ENCODE measurements at places on chromosomes 2 and 18.
A peak's percentile ranks its signal among the peaks of the same experiment; 100 is the strongest.

DNA sequence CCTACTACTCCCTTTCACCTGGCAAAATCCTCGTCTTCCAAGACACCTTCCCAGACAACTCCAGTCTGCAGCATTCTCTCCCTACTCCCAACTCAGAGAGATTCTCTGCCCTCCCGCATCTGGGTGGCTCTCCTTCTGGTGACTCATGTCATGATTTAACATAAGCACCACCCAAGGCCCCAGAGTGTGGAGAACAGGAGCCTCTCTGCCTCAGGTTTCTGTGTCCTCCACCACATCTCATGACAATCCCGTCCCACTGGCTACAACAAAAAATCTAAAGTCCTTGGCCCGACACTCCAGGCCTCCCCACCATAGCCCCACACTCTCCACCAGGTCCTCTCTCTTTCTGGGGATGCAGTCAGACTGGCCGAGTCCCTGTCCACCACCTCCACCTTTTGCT, 197.1 kb downstream of the BCL11A start:
- H3K4me3 ChIP-seq: no peak overlapping the region
- H3K36me3 ChIP-seq: no peaks in the 10 kb centered on the region
- H3K4me1 ChIP-seq: no peaks in the 10 kb centered on the region
- no peaks in the 10 kb centered on the region for H3K27me3 ChIP-seq
- DNase-seq: no peak

GRCh38 chr2:212929116-212929515, 222.3 kb downstream of the IKZF2 start:
- H3K36me3 ChIP-seq: no peaks in the 10 kb centered on the region
- H3K27ac ChIP-seq: no peak overlapping the region
- DNase-seq: no peak
- H3K4me1 ChIP-seq: no peaks in the 10 kb centered on the region

DNA sequence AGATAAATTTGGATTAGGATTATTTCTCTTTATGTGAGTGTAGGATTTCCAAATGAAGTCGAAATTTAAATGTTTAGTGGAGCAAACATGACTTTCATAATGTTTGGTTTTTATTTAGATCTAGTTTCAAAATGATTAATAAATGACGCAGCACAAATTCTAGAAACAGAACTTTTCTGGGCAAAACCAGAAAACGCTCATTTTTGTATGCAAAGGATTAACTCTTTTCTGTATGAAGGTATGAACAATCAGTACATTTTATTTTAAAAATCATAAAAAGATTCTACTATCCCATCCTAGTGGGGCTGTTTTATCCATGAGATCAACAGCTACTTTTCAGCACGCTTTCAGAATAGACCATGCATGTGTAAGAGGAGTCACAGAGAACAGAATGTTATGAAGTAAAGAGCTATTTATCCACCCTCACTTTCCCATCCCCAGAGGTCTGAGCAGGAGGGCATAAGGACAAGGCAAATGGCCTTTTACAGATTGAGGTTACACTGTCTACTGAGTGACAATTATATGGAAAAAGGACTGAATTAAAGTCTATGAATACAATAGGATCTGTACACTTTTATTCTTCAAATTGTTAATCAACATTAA, 270.8 kb downstream of the ZEB2 start:
- no peaks in the 10 kb centered on the region for H3K36me3 ChIP-seq
- no peak overlapping the region for H3K4me3 ChIP-seq
- no peak for DNase-seq
- H3K27me3 ChIP-seq: no peaks in the 10 kb centered on the region
- H3K27ac ChIP-seq: peak overlapping the region; percentile 47

DNA sequence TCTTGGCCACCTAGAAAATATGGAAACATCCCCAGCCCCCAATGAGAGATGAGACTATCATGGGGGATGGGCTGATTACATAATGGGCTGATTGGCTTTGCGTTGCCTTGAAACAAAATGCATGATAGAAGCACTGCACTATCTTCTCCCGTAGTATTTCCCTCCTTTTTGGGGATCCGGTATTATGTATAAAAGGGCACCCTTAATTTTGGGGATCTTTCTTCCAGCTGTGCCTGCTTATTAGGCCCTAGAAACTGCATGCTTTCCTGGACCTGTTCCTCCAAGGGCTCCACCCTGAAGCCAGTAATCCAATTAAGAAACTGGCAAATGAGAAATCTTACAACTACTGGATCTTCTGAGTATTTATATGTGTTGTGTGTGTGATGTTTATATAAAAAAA, 34.9 kb upstream of the SH3RF3 start:
- H3K36me3 ChIP-seq: no peaks in the 10 kb centered on the region
- peaks cover 11% of the 10 kb centered on the region for H3K4me1 ChIP-seq
- H3K27me3 ChIP-seq: no peaks in the 10 kb centered on the region
- no peak overlapping the region for H3K4me3 ChIP-seq
- DNase-seq: no peak
- no peak overlapping the region for H3K27ac ChIP-seq

GRCh38 chr2:239678186-239678490, 277.3 kb upstream of the HDAC4 start:
- no peaks in the 10 kb centered on the region for H3K4me1 ChIP-seq
- H3K4me3 ChIP-seq: no peak overlapping the region
- H3K27me3 ChIP-seq: peaks cover 33% of the 10 kb centered on the region
- H3K27ac ChIP-seq: no peak overlapping the region
- no peak for DNase-seq

DNA sequence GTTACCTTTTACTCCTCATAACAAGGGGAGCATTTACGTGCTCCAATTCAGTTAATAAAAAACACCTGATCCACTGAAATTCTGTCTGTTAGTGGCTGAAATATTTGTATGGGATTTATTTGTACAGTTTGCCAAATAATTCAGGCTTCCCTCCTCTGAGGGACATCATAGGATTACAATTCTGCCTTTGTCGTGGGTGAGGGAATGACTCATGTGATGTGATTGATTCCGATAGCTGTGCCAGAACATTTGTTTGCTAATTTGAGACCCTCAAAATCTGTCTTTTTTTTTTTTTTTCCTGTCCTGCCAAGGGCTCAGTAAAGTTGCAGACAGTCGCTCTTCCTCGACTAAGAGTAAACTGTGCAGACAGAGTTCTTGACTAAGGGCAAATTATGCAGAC, 612.6 kb upstream of the CDH2 start:
- H3K36me3 ChIP-seq: no peaks in the 10 kb centered on the region
- no peak for DNase-seq
- H3K27me3 ChIP-seq: no peaks in the 10 kb centered on the region
- no peak overlapping the region for H3K4me3 ChIP-seq

GRCh38 chr2:234828382-234829073, 123.3 kb upstream of the SH3BP4 start:
- no peaks in the 10 kb centered on the region for H3K36me3 ChIP-seq
- no peaks in the 10 kb centered on the region for H3K27me3 ChIP-seq
- no peak for DNase-seq
- H3K27ac ChIP-seq: peak overlapping the region; percentile 15
- peaks cover 5% of the 10 kb centered on the region for H3K4me1 ChIP-seq
- no peak overlapping the region for H3K4me3 ChIP-seq

DNA sequence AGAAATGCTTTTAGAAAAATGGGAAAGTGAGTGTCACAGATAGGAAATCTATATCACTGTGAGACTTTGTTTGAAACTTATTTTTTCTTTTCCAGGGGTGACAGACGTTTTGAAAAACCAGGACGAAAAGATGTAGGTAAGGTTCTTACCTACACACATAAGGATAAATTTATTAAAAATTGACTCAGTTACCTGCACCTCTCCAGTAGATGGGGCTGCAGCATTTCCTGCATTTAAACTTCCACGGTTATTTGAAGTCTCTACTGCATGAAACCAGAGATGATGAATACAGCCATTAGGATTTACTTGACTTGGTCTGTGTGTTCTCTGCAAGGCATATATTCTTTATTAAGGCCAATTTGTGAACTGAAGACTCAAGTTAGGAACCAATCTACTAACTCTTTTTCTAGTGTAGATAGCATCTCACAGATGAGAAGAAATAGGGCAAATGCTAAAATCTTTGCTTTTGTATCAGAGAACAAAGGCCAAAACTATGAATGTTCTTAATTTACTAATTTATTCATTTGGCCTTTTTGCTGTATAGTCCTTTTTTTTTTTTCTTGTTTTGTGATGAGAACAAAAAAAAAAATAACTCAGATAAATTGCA, 15.0 kb downstream of the KCNJ13 start:
- H3K36me3 ChIP-seq: peaks cover 87% of the 10 kb centered on the region
- H3K4me3 ChIP-seq: no peak overlapping the region
- H3K27me3 ChIP-seq: no peaks in the 10 kb centered on the region

GRCh38 chr2:183505911-183506310, 381.7 kb downstream of the NUP35 start:
- H3K4me3 ChIP-seq: no peak overlapping the region
- H3K4me1 ChIP-seq: no peaks in the 10 kb centered on the region
- H3K36me3 ChIP-seq: no peaks in the 10 kb centered on the region
- no peak overlapping the region for H3K27ac ChIP-seq
- DNase-seq: no peak
- no peaks in the 10 kb centered on the region for H3K27me3 ChIP-seq

DNA sequence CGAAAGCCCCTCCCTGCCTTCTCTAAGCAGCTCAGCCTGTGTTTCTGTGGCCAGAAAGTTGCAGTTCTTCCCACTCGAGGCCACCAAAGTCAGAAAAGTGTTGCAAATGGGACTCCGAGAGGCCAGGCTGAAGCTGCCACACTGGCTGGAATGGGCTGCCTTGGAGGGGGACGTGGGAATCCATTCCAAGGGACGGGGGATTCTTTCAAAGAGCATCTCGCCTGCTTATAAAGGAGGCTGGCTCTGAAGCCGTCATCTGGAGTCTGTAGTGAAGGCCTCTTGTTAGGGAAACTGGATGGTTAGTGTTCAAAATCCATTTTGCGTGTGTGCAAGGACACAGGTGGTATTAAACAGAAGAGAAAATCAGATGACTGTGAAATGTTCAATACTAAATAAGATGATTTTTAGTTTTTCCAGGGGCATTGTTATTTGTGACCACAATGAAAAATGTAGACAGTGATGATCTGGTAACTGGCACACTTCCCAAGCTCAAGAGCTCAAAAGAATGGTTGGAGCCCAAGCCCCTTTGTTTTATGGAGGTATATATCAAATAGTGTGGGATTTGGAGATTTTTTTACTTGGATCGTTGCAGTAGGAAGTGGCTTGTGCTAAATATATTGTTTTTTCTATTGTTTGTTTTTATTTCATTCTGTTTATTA, 782 bp downstream of the FAM228B start:
- H3K27me3 ChIP-seq: no peaks in the 10 kb centered on the region
- H3K36me3 ChIP-seq: no peaks in the 10 kb centered on the region
- peaks cover 21% of the 10 kb centered on the region for H3K4me1 ChIP-seq
- DNase-seq: no peak
- peak overlapping the region; percentile 74 for H3K4me3 ChIP-seq

DNA sequence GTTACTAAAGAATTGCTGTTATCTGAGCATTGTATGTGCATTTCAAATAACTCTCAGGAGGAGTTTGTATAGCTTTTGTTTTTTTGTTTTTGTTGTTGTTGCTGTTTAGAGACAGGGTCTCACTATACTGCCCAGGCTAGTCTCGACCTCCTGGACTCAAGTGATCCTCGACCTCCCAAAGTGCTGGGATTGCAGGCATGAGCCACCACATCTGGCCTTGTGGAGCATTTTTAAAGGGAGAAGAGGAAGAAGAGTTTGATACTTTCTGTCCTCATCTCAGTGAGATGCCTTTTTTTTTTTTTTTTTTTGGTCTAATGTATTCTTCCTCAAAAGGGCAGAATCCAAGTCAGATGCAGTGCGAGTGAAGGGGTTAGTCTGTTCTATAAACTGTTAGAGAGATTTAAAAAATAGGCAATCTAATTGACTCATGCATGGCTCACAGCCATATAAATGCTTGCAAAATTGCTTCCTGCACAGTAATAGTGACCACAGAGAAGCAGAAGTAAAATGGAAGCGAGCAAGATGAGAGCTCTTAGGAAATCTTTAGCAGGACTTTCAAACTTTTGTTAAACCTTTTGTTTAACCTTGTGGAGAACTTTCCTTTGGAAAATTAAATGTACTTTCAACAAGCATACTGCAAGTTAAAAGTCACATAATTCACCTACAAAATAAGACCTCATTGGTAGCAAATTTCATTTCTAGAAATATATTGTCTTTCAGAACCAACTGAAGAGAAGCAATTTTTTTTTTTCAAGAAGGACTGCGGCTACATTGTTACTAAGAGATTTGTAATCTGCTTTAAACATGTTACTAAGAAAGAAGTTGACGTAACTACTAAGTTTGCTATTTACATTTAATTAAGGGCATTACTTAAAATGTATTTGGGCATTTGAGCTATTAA, 52.3 kb upstream of the ROCK1 start:
- H3K4me1 ChIP-seq: no peaks in the 10 kb centered on the region
- no peak overlapping the region for H3K4me3 ChIP-seq
- no peaks in the 10 kb centered on the region for H3K27me3 ChIP-seq
- H3K27ac ChIP-seq: peak overlapping the region; percentile 72
